ENCODE measurements at places on chromosomes 6 and 20.

DNA sequence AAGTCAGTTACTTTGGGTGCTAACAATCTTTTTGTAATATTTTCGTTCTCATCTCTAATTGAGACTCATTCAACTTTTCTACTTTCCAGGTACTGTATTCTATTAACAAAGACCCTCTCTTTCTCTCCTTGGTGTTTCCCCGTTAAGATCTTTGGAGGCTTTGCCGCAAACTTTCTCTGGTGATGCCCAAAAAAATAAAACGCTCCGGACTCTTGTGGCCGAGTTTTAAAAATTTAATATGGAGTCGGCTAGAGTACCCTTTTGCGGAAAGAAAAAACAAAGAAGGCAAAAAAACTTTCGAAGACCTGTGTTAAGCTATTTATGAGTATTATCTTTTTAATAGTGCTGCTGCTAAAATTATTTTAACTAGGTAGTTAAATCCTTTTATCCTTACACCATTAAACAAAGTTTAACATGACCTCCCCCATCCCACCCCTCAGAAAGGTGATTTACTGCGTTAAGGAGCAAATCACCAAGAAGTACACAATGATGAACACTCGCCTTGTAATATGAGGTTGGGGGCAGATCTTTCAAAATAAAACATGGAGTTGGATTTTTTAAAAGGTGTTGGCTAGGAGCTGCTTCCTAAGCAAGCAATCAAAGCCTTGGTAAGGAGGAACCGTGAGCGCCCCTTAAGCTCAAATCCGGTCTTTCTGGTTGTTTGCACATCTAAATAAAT is 10.0 kb downstream of the SIM1 start:
- no peak for DNase-seq

DNA sequence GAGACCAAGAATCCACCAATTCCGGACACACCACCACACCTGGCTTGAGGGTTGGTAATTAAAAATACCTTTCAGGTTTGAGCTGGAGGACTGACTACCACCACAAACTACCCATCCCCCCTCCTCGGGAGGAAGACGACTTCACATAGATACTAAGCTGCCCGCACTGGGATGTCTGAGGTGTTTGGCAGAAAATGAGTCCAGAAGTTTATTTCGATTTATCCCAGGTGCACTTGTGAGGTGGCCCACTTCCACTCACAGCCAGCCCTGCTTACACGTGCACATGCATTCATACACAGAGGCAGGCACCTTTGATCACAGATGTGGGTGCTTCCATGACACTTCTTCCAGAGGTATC is 187.1 kb downstream of the ID4 start:
- no peak for DNase-seq

- DNase-seq: no peak
Measured at GRCh38 chr6:53795340-53795701, 516 bp downstream of the LRRC1 start.

DNA sequence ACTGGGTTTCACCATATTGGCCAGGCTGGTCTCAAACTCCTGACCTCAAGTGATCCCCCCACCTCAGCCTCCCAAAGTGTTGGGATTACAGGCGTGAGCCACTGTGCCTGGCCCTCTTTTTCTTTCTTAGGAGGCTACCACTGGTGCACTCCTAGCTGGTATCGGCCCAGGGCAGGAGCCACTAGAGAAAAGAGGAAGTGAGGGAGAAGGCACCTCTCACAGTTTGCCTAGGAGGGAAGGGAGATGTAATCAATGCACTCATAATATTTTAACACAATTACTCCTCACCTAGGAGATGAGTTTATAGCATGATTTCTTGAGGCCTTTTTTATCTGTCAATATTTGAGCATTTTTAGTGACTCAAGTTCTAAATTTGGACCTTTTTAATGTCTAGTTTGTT is 189.0 kb upstream of the SOX4 start:
- DNase-seq: no peak

- DNase-seq: no peak
Measured at GRCh38 chr20:3222635-3223600, 13.6 kb downstream of the ITPA start.

DNA sequence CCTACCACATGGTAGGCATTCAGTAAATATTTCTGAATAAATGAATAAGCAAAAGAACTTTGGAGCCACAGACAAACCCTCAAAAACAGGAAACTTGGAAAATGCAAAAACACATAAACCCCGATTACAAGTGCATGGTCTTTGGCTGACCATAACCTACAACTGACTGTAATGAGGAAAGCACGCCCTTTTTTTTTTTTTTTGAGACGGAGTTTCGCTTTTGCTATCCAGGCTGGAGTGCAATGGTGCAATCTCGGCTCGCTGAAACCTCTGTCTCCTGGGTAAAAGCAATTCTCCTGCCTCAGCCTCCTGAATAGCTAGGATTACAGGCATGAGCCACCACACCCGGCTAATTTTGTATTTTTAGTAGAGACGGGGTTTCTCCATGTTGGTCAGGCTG is 11.9 kb upstream of the LATS1 start:
- no peak for DNase-seq

Measured in Karpas-422 (cell line).